NCI-H187 treated with DMSO at 0.1 percent for 48 hours (cell line): ENCODE measurements at places on chromosomes 12 and 14.

DNA sequence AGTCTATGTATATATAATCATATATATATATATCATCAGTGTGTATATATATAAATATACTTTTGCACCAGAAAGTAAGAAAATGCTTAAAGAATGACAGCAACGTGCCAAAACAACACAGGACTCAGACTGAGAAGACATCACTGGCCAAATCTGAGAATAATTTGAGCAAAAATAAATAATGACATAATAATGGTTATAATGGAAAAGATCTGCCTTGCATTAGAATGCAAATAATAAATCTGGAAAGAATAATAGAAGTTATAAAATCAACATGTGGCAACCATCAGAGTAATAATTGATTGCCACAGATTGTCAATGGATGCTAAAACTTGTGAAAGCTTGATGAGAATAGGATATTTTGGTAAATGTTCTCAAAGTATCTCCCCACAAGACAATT, 61.5 kb upstream of the PLEKHG7 start:
- DNase-seq: no peak

DNA sequence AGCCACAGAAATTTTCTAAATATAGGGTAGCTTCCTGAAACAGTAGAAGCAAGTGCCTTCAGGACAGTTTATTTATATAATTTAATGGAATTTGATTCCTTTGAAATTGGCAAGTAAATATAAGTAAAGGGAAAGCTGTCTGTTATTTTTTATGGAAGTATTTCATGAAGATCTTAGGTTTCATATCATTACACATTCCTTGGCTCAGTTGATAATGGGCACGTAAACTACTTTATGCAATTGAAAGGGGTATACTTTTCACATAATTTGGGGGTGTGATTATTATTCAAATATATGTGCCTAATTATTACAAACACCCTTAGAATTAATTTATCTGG, 71.1 kb upstream of the RAP1B start:
- no peak for DNase-seq

GRCh38 chr14:103736546-103737431, 21.2 kb downstream of the ZFYVE21 start:
- no peak for DNase-seq

DNA sequence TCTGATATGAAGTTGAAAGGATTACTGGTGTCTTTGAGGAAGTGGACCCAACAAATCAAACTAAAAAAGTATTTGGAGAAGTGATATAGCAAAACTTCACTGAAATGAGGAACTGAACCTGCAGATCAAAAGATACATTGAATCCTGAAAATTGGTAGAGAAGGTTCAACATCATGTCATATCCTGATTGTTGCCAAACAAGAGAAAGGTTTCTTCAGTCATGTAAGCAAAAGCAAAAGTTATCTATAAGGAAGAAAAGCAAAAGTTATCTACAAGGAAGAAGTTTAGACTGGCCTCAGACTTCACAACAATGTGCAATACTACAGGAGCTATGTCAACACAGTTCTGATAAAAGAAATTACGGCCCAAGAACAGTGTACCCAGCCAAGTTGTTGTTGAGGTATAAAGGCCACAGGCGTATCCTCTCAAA, 142.7 kb downstream of the RAD51B start:
- DNase-seq: no peak

DNA sequence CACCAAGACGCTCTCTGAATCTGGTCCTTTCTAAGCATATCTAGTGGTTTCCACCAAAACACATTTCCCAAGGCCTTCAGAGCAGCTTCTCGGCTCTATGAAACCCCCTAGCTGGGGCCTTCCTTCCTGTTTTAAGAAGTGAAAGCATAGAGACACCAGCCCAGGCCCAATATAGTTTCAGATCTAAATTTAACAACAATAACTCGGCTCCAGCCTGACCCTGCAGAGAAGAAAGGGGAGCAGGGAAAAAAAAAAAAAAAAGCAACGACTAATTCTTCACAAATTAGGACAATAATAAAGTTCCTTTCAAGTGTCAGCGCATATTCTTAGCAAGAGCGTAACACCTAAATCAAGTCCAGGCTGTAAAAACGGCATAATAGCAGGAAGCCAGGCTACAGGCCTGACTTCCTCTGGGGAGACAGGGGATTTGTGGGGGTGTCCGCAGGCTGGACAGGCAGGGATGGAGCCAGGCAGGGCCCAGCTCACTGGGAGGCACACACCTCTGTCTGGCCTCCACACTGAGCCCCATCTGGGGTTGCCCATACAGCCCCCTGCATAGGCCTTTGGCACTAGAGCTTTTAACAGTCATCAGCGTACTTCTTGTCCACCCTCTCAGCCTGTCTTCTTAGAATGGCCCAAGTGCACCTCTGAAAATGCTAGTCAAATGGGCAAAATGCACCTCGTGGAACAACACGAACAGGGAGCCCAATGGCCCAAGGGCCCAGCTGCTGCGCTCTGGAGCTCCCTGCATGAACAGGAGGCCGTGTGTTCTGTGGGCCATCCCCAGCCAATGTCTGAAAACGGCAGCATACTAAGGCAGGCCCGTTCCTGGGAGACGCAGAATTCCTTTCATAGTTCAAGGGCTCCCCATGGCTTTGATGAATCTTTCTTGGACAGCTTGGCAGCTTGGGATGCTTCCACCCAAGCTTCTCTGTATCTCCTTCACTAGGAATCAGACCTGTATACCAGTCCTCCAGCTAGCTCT, 772.9 kb downstream of the MED13L start:
- DNase-seq: no peak

- no peak for DNase-seq
Measured at GRCh38 chr12:1661553-1662335, 29.1 kb upstream of the ADIPOR2 start.

- DNase-seq: no peak
Measured at GRCh38 chr12:93846936-93847516, 169.9 kb downstream of the CRADD start.

DNA sequence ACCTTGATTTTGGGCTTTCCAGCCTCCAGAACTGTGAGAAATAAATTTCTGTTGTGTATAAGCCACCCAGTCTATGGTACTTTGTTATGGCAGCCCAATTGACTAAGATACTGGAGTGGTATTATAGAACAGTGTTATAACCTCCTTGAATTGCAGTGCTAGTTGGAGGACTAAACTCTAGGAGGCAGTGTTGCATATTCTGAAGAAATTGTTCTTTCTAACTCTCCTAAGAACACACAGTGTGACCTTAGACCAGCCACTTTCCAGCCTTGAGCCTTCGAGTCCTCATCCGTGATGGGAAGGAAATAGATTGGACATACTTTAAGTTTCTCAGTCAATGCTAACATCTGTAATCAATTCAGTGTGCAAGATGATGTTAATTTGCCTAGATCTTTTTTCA, 22.4 kb upstream of the LRRC10 start:
- DNase-seq: no peak

DNA sequence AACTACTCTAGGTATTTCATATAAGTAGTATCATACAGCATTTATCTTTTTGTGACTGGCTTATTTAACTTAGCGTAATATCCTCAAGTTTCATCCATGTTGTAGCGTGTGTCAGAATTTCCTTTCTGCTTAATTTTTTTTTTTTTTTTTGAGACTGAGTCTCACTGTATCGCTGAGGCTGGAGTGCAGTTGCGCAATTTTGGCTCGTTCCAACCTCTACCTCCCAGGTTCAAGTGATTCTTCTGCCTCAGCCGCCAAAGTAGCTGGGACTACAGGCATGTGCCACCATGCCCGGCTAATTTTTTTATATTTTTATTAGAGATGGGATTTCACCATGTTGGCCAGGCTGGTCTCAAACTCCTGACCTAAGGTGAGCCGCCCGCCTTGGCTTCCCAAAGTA, 28.9 kb downstream of the PNMA1 start:
- DNase-seq: no peak

GRCh38 chr14:102584871-102585869, 7.3 kb upstream of the RCOR1 start:
- no peak for DNase-seq

GRCh38 chr12:38915429-38916182, 10.2 kb upstream of the CPNE8 start:
- no peak for DNase-seq

GRCh38 chr14:40467969-40468368, 1035.7 kb upstream of the FBXO33 start:
- DNase-seq: no peak

- DNase-seq: no peak
Measured at GRCh38 chr12:105329926-105330282, 587 bp upstream of the C12orf75 start.

GRCh38 chr14:87748558-87748957, 244.4 kb downstream of the GALC start:
- no peak for DNase-seq

DNA sequence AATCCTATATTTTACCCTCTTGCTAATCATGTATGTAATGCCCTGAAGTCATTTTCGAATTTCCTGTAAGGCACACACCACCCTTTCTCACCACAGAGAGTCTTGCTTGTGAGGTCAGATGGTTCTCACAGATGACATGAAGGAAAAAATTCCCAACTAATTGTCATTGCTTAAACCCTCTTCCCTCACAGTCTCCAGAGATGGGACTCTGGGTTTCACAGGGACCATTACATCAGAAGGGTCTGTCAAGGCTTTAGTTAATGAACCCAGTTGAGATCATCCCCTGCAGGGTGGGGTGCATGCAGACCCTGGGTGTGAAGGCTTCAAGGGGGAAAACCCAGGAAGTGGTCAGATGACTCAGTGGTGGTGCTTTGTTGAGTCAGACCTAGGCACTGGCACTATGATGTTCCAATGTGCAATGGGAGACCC, 229.6 kb downstream of the BCAT1 start:
- DNase-seq: no peak

GRCh38 chr14:21498540-21499526, 12.3 kb downstream of the METTL3 start:
- DNase-seq: peak; percentile 31

DNA sequence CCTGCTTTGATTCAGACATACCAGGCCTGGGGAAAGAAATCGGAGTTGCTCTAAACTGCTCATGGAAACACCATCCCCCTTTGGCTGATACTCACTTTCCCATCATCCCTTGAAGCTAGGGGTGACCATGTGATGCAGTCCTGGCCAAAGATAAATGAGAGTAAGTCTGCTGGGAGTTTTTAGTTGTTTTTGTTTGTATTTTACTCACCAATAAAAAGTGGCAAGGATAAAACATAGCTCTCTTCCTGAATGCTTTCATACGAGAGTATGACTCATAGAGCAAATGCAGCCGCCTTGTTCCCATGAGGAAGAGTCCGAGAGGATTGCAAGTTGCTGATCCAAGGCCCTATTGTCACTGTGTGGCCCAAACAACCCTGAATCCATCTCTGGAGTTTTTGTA, 126.4 kb upstream of the TMEM132C start:
- no peak for DNase-seq

- no peak for DNase-seq
Measured at GRCh38 chr12:66903782-66904396, 225.0 kb upstream of the GRIP1 start.

DNA sequence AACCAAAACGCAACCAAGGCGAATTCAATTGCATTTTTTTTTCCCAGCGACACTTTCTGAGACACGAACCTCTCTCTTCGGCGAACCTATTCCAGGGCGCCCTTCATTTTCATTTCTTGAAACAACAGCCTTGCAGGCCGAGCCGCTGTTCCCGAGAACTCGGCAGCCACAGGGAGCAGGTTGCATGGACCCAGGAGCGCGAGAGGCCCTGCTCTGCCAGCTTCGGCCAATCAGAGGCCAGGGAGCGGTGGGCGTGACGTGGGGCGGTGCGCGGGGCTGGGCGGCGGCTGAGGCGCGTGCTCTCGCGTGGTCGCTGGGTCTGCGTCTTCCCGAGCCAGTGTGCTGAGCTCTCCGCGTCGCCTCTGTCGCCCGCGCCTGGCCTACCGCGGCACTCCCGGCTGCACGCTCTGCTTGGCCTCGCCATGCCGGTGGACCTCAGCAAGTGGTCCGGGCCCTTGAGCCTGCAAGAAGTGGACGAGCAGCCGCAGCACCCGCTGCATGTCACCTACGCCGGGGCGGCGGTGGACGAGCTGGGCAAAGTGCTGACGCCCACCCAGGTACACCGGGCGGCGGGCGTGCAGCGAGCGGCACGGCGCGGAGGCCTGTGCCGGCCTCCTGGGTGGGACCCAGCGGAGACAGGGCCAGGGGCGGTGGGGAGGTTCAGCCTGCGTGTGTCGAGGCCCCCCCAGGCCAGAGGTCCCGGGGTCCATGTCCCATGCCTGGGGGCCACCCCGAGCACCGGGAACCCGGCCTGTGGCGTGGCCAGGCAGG, at the start of gene PEBP1:
Gene PEBP1, plus strand, starts transcription at position 337 of the 771 bp plus-strand sequence. Its CDS starts 86 bp downstream, at position 423.
- peak; percentile 65 for DNase-seq

DNA sequence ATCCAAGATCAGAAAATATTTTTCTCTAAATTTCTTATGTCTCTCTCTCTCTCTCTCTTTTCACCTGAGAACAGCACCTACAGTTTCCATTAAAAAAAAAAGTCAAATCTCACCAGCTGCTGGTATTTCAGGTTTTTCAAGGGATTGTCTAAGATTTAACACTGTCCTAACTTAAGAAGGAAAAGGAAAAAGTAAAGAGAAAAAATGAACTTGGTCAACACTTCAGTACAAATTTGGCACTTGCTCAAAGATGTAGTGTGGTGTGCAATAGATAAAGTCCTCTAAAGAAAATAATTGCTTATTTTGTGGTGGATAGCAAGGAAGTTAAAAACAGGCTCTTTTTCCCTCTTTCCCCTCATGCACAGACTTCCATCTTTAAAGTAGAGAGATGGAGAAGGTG, 416.2 kb downstream of the SOX5 start:
- DNase-seq: no peak

- DNase-seq: no peak
Measured at GRCh38 chr14:70303545-70304293, 55.8 kb downstream of the COX16 start.

DNA sequence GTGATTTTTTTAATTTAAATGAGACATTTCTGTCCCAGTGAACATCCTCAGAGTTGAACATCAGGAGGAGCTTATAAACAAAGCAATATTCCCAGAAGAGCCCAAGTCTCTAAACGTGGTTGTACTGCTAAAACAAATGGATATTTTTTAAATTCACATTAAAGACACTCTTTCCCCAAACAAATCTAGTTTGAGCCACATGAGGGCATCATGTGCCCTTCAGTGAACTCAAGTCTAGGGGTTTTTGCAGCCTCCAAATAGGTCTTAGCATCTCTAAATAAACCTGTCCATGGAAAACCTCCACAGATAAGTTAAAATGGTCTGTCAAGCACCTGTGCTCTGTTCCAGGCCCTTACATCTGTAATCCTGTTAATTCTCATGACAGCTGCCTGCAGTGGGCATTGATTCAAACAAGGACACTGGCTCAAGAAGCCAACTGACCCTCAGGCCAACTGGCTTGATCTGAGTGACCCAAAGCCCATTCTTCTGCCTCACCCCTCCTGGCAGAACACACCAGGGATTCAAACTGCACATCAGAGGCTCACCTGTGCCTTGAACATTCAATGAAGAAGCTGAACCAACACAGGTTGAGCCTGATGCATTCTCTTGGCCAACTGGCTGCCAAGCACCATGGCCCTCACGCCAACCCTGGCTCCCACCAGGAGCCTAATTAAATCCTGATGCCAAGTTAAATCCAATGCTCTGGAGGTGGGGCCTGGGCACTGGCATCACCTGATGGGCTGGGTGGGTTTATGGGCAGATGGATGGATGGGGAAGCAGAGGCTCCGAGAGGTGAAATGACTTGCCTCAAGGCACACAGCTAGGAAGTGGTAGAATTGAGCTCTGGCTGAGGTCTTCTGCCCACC, 8.6 kb downstream of the ISCU start:
- no peak for DNase-seq
